Iris pigment epithelial cell (primary cell): ENCODE measurements at places on chromosomes 16 and 17.

- no peak for DNase-seq
These were observed 147.1 kb downstream of the IRF8 start for GRCh38 chr16:86046026-86046425.

GRCh38 chr17:34712481-34713195 is 133.3 kb downstream of the TMEM132E start:
- DNase-seq, result no peak

GRCh38 chr16:69131167-69131838 is 1.1 kb downstream of the CHTF8 start:
- DNase-seq, result no peak

- peak; percentile 25 for DNase-seq
These were observed 786 bp upstream of the CACNA1G start for GRCh38 chr17:50559674-50560184.

- no peak for DNase-seq
These were observed 13.9 kb downstream of the ERN2 start for GRCh38 chr16:23699100-23699499.

GRCh38 chr17:44414394-44415155 is 25.1 kb upstream of the ITGA2B start:
- no peak for DNase-seq
